Sigmoid colon (tissue), 7 donors: ENCODE measurements at places on chromosomes 1 and 21. TPM values are rescaled to one million over a fixed set of nuclear protein-coding genes. Genes with fewer than 3 reads are reported as not detected.

DNA sequence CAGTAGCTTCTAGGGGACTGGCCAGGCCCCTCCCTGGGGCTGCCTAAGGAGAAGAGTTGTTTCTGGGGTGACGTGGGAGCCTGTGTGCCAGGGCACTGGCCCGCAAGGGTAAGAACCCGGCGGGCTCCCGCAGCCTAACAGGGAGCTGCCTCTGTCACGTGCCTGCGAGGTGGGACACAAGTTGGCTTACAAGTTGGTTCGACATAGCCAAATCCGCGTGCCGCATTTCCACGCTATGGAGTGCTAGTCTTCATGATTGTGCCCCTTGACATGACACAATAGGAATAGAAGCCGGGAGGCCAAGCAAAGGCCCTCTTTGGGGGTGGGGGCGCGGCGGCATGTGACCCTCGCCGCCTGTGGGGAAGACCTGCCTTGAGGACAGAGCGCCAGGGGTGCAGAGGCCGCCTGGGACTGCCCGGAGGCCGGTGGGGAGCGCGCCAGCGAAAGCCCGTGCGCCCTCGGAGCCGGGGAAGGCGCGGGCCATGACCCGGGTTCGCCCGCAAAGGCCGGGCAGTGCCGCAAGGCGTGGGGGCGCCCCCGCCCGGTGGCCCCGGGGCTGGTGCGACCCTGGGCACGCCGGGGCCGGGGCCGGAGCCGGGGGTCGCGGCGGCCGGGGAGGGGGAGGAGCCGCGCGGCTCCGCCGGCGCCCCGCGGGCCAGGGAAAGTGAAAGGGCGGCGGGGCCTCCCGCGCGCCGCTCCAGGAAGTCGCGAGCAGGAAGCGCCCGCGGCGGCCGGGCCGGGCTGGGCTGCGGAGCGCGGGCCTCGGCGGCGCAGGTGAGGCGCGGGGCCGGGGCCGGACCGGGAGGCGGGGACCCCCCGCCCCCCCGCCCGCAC lies at the start of gene SLC37A1:
TSS of gene SLC37A1 (plus strand) at position 702 of the 834 bp plus-strand sequence. CDS start 4,603 bp downstream, outside the sequence.
- peak within 1 kb of the TSS; percentile 79 for H3K4me3 ChIP-seq
- H3K4me1 ChIP-seq, result no peaks in the 10 kb centered on the region
- DNase-seq, result peak; percentile 61
- H3K27ac ChIP-seq, result peak within 1 kb of the TSS; percentile 69
- H3K27me3 ChIP-seq, result no peaks in the 10 kb centered on the region

DNA sequence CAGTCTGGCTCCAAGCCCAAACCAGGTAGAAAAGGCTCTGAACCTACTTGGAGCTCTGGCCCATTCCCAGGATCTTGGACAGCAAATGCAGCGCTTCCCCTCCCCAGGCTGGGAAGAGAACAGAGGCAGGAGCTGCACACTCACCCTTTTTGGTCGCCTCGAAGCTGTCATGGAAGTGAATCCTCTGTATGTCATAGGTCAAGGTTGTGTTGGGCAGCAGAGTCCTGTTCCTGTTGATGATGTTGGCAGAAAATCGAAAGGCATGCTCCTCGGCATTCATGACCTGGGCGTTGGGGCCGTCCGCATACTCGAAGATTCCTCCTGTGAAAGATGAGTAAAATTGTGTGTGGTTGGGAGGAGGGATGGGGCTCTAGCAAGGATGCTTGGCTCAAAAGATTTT lies 143.5 kb downstream of the GRIK3 start:
- H3K4me3 ChIP-seq, result no peak overlapping the region
- H3K36me3 ChIP-seq, result no peaks in the 10 kb centered on the region
- no peaks in the 10 kb centered on the region for H3K4me1 ChIP-seq
- H3K27me3 ChIP-seq, result no peaks in the 10 kb centered on the region
- peak; percentile 4 for DNase-seq

The SERINC2 gene
- total RNA-seq, result 0.55 TPM

The ATP1A2 gene
- total RNA-seq, result 60.7 TPM

The MAP3K21 gene
- total RNA-seq, result 0.71 TPM
